ENCODE measurements at places on chromosomes 4 and X.

GRCh38 chrX:68533656-68534055 lies 34.8 kb downstream of the YIPF6 start:
- DNase-seq = no peak

- DNase-seq = no peak
Measured at GRCh38 chr4:53147711-53148110, 218.2 kb downstream of the SCFD2 start.

- DNase-seq = no peak
Measured at GRCh38 chr4:177562859-177563258, 120.6 kb upstream of the AGA start.

DNA sequence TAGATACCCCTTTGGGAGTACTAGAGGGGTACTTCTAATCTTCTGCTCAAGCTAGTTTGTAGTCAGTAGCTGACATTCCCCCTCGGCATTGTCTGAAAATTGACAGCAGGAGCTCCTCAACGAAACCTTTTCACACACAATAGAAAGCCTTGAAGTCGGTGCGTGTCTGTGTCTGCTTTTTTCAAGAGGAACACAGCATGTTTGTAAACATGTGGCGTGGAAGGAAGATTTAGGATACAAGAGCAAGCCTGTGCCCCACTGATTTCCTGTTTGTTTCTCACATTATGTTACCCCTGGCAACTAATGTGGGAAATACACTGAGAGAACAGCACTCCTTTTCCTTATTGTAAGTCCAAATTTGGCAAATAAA lies 252.6 kb downstream of the ANKRD50 start:
- no peak for DNase-seq

GRCh38 chrX:66000628-66001272 lies 39.1 kb downstream of the VSIG4 start:
- DNase-seq = no peak

- DNase-seq = no peak
Measured at GRCh38 chr4:124807421-124807820, 94.9 kb upstream of the ANKRD50 start.

GRCh38 chrX:67426946-67427345 lies 116.9 kb upstream of the AR start:
- no peak for DNase-seq

- no peak for DNase-seq
Measured at GRCh38 chrX:140440876-140441275, 64.0 kb downstream of the SOX3 start.

DNA sequence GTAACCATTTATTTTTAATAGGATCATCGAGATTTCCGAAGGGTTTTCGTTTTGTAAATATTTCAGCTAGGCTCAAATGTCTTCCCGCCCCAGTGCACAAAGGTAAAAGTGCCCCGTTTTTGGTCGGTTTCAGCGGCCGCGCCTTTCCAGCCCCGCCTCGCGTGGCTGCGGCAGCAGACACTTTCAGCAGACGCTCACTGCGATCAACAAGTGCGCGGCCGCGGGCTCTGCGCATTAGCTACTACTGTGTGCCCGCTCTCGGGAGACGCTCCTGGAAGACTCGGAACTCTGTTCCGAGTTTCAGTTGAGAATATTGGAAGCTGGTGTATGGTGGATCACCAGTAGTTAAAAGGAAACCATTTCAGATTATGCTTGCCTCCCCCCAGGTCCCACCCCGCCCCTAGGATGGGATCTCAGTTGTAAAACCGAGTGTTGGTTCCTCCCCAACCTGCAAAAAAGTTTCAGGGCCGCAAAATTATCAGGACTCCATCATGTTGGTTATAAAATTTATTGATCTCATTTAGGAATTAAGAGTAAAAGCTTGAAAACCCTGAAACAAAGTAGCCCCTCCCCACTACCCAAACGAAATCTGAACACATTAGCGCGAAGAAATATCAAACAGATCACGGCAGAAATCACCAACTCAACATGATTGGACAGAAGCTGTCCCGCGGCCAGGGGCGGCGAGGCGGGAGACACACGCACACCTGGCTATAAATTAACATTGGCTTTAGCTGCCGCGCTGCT lies 2.2 kb downstream of the SOX3 start:
- no peak for DNase-seq

DNA sequence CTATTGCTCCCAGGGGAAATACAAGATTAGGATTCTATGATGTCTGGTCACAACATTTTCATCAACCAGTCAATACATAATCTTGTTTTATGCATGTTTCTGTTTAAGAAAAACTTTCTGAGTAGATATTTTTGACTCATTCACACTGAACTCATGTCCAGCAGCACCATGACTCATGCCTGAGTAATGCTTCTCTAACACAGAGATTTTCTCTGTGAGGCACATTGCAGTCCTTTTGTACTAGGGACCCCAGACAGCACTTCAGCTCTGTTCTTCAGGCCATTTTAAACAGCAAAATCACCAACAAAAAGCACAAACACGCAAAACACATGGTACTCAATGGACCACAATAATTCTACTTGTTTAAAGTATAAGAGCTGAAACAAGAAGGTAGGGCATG lies 83.6 kb downstream of the MXRA5 start:
- DNase-seq = no peak

DNA sequence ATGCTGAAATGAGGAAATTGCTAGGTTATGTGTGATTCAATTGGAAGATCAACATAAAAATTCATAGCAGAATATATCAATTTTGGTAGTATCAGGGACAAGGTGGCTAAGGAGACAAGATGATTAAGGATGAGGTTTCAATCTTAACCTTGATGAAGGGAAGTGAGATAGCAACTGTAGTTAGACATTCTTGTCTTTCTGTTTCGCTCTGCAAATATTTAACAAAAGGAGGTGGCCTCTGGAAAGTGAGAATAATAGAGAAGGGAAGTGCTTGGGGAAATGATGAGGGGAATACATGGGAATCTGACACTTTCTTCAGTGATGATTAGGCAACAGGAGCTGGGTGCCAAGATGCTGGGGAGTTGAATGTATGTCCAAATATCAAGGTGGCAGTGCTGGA lies 337.1 kb upstream of the PUDP start:
- DNase-seq = no peak

GRCh38 chrX:131830400-131831184 lies 192.5 kb upstream of the STK26 start:
- DNase-seq = no peak

DNA sequence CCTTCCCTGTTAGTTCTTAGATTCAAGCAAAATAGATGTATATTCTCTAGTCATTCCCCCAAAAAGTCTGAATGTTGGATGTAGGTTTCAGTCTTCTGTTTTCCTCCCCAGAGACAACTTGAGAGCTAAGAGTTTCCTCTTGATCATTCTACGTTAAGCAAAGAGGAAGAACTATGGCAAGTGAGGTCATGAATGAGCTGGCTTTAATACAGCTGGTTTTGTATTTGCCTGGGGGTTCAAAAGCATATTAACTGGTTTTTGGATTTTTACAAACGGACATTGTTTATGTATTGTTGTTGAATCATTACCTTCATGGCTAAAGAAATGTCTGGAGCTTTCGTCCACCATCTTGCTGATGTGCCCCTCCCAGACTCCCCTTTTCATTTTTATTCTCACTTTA lies 916.7 kb upstream of the POU3F4 start:
- DNase-seq = no peak

All from RPMI8226 (cell line).